ENCODE measurements at places on chromosomes 4 and X.

DNA sequence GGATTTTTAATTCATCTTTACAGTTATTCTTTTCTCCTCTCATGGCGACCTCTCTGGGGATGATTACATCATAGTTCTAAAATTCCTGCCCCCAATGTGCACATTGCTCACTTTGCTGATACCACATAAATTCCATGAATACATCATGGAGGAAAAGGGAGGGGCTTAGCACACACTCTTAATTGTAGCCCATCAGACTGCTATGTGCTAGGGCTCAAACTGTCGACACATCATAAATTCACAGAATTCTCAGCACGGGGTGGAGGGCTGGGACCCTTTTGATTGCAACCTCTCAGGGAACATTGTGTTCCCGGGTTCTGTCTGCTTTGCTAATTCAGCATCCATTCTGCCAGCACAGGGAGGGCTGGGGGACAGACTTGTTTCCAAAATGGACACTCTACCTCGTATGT, 592.9 kb downstream of the BCOR start:
- DNase-seq, result no peak

DNA sequence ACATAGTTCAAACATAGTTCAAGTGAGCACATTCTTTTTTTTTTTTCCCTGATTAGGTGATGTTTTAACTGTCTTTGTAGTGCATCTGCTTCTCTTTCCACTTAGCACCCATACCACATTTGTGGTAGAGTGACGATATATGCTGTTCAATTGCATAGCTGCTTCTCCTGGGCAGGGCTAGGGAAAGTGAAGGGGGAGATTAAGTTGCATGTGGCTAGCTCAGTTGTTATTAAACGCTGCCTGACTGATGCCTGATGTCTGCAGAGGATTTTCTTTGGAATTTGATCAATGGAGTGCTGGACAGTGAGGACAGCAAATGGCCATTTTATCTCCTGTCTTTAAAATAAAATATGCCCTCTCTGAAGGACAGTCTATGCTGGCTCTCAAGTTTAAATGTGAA, 63.7 kb downstream of the ANK2 start:
- DNase-seq, result no peak

GRCh38 chr4:82823062-82823461, 24.5 kb upstream of the SCD5 start:
- no peak for DNase-seq

- DNase-seq, result no peak
These were observed 707 bp upstream of the UNC5C start for GRCh38 chr4:95549246-95550114.

DNA sequence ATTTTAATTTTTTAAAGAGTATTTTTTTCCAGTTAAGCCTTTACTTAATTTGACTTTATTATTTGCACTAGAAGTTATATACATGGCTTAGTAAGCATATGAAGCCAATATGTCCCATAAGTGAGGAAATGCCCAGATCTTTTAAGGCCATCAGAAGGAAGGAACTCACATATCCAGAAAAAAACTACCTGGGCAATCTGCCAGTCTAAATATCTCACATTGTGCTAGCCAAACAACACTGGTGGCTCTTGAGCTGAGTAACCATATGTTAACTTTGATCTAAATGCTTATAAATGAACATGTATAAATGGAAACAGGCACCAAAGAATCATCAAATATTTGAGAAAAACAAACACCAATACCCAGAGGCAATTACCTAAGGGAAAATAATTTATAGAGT, 138.6 kb upstream of the APOOL start:
- peak; percentile 30 for DNase-seq

GRCh38 chr4:44765116-44765515, 38.8 kb upstream of the GNPDA2 start:
- no peak for DNase-seq

- DNase-seq, result no peak
These were observed 427.1 kb upstream of the FAM47C start for GRCh38 chrX:36581030-36581429.

- no peak for DNase-seq
These were observed 29.8 kb downstream of the HEPH start for GRCh38 chrX:66193821-66194220.

GRCh38 chrX:36314303-36314702, 394.8 kb downstream of the CFAP47 start:
- DNase-seq, result no peak

GRCh38 chrX:103918050-103918449, 44.4 kb upstream of the TMSB15B start:
- peak; percentile 86 for DNase-seq

DNA sequence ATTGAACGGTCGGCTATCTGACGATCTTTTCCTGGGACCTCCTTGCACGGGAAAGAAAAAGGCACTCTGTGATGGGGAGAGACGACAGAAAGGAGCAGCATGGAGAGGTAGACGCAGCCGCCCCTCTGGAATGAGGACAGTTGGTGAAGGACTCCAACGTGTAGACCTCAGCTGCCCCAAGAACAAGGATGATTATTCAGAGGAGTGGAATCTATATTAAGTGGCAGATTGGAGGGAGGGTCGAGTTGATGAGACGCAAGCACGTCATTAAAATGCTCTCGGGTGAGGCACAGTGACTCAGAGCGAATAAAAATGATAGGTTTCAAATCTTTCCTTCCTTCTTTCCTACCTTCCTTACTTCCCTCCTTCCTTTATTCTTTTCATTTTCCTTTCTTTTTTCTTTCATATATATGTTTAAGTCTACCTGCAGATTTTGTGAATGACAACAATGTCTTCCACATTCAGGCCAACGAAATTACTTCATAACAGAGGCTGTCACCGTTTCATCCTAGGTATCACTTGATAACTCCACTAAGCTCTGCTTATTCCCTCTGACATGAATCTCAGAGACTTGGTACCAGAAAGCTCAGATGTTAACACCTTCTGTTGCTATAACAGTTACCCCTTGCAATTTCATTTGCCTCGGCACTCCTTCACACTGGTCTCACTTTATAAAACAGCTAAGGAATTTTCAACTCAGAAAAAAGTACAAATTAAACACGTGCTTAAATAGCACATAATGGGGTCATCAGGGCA, 110.0 kb upstream of the PPARGC1A start:
- DNase-seq, result no peak

GRCh38 chr4:37760840-37761239, 65.6 kb upstream of the PGM2 start:
- DNase-seq, result no peak

GRCh38 chr4:81789158-81789557, 317.5 kb upstream of the RASGEF1B start:
- no peak for DNase-seq

DNA sequence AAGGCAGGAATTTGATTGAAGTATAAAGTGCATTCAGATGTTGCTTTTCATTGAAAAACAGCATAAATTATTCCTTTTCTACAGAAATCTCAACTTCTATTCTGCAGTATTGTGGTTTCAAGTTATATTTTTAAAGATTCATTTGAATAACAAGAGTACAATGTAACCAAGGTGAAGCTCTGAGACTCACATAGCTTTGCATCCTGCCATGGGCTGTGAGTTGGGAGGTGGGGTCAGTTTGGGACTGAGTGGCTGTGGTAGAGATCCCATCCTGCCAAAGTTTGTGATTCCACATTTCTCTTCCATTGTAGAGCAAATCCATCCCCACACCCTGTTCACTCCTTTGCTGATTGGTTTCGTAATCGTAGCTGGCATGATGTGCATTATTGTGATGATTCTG, 69.2 kb downstream of the KIT start:
- no peak for DNase-seq
